Melanocyte of skin (primary cell): ENCODE measurements at places on chromosomes 1 and 21. TPM values are rescaled to one million over a fixed set of nuclear protein-coding genes. Genes with fewer than 3 reads are reported as not detected.

Gene TNNT2
- total RNA-seq, result not detected in 2 replicates

Gene TESK2
- total RNA-seq, result 17.0 and 18.4 TPM in 2 replicates

Gene DISC1
- total RNA-seq, result 15.1 and 22.5 TPM in 2 replicates

Gene KCNE2
- total RNA-seq, result not detected in 2 replicates

Gene ZC3H11A
- 86.9 and 103 TPM in 2 replicates for total RNA-seq

Gene CHI3L2
- total RNA-seq, result 3.1 TPM in 1 of 2 replicates, not detected in the other

Gene CD247
- 0.34 TPM in 1 of 2 replicates, not detected in the other for total RNA-seq

Gene DISP3
- not detected in 2 replicates for total RNA-seq

Gene CHI3L1
- under 0.01 TPM in 1 of 2 replicates, not detected in the other for total RNA-seq

Gene KRTAP13-2
- not detected in 2 replicates for total RNA-seq

Gene EDN2
- total RNA-seq, result not detected in 2 replicates

Gene KAZN
- total RNA-seq, result 14.8 and 18.2 TPM in 2 replicates

Gene ATP1A4
- not detected in 2 replicates for total RNA-seq

Gene MCOLN2
- total RNA-seq, result 6.2 and 7.3 TPM in 2 replicates

Gene PGLYRP4
- not detected in 2 replicates for total RNA-seq

Gene AGPAT3
- total RNA-seq, result 64.6 and 86.2 TPM in 2 replicates
